ENCODE measurements at places on chromosomes 7 and 10.

- DNase-seq: no peak
Measured at GRCh38 chr10:79148452-79149344, 79.9 kb downstream of the ZMIZ1 start.

DNA sequence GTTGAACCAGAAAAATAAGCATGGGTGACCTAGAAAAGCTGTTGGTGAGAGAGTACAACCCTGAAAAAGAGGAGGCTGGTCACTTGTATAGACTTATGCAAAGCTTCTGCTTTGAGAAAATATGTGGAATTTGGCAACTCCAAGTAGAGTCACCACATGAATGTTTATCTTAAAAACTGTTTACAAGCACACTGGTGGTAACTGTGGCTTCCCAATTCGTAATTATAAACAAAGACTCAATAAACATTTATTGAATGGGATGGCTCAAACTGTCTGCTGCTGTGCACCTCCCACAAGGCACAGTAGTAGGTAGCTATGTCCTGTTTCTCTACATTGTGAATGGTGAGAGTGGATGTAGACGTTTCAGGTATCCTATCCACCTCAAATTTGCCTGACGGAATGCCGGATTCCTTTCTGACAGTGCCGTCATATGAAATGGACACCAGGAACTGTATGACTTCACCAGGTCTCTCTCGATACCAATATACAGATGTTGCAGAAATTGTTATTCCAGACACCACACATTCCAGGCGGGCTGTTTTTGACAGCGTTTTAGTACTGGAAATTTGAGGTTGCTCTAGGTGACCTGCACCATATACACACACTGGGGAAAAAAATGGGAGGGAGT is 43.4 kb upstream of the TARP start:
- no peak for DNase-seq

DNA sequence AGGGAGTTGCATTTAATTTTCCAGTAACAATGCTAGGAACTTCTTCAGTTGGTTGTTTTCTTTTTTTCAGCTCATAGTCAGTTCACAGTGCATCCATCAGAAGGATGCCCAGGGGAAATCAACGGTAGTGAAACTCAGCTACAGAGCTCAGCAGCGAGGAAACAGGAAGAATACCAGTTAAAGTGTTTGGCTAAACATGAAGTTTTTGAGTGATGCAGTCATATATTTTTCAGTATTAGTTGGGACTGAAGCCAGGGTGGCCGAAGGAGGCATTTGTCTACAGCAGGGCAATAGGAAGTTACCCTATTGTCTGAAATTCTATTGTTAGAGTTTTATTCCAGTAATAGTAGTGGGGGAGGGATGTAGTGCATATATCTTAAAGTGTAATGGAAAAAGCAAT is 45.3 kb upstream of the MALRD1 start:
- DNase-seq: no peak

DNA sequence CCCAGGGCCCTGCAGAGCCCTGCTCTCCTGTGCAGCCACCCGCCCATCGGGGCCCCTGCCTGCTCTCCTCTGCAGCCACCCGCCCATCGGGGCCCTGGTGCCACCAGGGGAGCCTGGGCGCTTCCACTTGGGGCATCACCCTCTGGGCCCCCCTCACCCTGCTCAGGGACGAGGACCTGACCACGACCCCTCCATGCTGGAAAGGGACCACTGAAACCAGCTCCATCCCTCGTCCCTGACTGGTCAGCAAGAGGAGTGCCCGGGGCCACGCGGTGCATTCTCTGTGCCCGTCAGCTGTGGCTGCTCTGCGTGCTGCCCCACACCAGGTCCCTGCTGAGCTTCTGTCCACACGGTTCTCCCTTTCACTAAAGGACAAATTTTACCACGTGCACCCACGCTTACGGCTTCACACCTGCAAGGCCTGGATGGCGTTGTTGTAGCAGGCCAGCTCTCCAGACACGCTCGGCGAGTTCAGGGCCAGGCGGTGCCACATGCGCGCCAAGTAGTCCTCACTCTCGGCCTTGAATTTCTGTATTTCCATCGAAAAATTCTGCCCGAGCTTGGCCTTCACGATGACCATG is 57.6 kb downstream of the CFAP46 start:
- no peak for DNase-seq

DNA sequence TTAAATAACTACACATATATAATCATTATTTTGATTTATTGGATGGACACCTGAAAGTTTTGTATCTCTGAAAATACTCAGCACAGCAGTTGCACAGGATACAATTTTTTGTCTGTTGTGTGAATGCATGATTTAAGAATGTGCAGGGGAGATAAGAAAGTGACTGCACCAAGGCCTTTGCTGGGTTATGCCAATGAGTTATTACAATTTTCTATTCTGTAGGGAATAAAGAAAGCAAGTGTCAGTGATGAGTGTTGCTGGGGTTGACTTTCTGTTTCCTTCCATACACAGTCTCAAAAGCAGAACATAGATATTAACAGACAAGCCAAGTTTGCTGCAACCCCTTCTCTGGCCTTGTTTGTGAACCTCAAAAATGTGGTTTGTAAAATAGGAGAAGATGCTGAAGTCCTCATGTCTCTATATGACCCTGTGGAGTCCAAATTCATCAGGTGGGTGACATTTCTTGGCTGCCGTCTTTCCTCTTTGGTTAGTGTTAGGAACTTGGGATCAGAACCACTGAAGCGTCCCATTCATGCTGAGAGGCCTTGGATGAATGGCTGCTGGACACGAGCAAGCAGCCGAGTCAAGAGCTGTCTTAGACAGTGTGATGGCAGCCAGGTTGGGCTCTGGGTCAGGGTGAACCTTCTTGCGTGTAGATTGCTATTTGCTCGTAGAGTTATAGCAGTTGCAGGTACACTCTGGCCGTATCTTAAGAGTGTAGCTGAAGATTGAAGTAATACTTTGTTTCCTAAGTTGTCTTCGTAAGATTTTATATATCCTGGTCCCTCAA is 92.8 kb downstream of the DOCK1 start:
- DNase-seq: no peak
